ENCODE measurements at places on chromosomes 12 and 14.

GRCh38 chr12:52713960-52714886 lies 10.9 kb upstream of the KRT77 start:
- DNase-seq: no peak

GRCh38 chr14:94598816-94599655 lies 13.2 kb upstream of the SERPINA3 start:
- DNase-seq: no peak

DNA sequence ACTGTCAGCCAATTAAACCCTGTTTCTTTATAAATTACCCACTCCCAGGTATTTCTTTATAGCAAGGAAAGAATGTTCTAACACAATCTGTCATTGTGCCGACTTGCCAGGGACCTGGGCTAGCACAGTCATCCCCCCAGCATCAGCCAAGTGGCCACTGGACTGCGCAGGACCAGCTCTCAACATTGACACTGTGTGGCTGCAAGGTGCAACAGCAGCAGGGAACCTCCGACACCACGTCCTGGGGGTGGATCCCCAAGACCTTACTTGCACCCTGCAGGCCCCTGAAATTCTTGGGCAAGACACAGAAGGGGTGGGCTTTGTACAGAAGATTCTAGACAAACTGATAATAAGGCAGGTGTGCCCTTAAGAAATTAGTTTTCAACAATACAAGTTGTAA lies 309.5 kb downstream of the GLT1D1 start:
- DNase-seq: no peak

- DNase-seq: peak; percentile 68
These were observed 24.7 kb upstream of the IRF2BPL start for GRCh38 chr14:77053046-77053841.

- no peak for DNase-seq
These were observed 28.4 kb upstream of the BDKRB2 start for GRCh38 chr14:96176275-96176674.

GRCh38 chr14:95222151-95222631 lies 64.9 kb upstream of the DICER1 start:
- no peak for DNase-seq

GRCh38 chr12:124073356-124074035 lies 100.5 kb downstream of the ZNF664 start:
- no peak for DNase-seq

DNA sequence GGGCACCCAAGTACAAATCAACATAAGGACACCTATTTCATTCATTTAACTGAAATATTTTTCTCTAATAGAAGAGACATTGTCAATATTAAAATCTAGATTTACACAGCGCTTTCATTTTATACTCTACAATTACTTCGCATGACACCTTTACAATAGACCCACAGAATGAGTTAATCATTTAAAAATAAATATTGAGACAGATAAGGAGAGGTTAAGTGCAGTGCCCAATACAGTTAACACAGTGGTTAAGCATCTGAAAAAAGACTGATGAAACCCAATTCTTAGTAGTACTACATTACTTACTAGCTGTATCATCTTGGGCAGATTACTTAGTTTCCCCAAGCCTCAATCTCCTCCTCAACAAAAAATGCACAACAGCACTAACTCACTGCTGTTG lies 116.2 kb downstream of the DENND5B start:
- DNase-seq: no peak

DNA sequence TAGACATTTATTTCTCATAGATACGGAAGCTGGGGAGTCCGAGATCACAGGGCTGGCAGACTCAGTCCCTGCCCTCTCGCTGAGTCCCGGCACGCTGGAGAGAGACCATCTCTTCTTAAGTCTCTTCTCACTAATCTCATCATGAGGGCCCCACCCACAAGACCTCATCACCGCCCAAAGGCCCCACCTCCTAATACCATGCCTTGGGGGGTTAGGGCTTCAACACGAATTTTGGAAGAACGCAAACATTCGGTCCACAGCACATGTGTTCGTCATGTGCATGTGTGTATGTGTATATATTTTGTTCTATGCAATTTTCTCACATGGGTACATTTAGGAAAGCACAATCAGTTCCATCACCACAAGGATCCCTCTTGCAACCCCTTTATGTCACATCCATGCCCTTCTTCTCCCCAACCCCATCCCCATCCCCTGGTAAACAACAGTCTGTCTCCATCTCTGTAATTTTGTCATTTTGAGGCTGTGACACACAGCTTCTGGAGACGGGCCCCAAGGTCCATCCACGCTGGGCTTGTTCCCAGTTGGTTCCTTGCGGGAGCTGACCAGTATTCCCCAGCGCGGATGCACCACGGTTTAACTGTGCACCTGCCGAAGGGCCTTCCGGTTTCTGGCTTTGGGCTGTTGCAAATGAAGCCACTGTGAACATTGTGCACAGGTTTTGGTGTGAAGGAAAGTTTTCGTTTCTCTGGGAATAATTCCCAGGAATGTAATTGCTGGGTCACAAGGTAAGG lies 317.5 kb upstream of the DIO3 start:
- DNase-seq: no peak

GRCh38 chr12:71216725-71217579 lies 59.2 kb upstream of the TSPAN8 start:
- DNase-seq: no peak

- DNase-seq: no peak
These were observed 760 bp downstream of the ACTN1 start for GRCh38 chr14:68978172-68978911.

DNA sequence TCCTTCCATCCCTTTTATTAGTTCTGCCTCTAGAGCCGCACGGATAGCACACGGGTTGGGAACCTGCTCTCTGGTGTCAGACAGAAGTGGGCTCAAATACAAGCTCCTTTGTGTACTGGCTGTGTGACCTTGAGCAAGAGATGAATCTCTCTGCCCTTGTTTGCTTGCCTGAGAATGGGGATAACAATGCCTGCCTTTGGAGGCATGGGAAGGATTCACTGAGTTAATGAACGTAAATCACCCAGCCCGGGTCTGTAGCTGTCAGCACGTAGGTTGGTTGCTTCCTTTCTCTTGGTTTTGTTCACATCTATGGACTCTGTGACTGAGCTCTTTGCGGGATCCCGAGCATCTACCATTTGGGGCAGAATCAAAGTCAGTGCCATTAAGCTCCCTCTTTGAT lies 79.3 kb upstream of the NRXN3 start:
- no peak for DNase-seq

- DNase-seq: no peak
These were observed 56.8 kb downstream of the SPPL3 start for GRCh38 chr12:120847392-120847791.

GRCh38 chr12:104604070-104604994 lies 147.6 kb downstream of the CHST11 start:
- DNase-seq: no peak

- DNase-seq: no peak
These were observed 227.7 kb upstream of the TMEM260 start for GRCh38 chr14:56351861-56352260.

GRCh38 chr14:51616256-51616655 lies 35.5 kb upstream of the FRMD6 start:
- DNase-seq: no peak

- no peak for DNase-seq
These were observed 354.7 kb upstream of the TMTC1 start for GRCh38 chr12:30138483-30138882.

DNA sequence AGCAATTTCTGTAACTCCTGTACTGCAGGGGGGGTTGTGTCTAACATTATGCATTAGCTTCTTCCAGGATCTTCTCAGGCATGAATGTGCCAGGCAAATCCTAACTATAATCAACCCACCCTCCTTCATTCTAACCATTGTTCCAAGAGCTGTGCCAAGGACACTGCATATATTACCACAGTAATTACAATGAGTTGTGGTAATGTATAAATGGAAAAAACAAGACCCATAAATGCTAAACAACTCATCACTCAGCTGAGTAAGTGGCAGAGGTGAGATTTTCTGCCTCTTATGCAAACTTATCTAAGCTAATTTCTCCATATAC lies 80.6 kb downstream of the PRKD1 start:
- no peak for DNase-seq

DNA sequence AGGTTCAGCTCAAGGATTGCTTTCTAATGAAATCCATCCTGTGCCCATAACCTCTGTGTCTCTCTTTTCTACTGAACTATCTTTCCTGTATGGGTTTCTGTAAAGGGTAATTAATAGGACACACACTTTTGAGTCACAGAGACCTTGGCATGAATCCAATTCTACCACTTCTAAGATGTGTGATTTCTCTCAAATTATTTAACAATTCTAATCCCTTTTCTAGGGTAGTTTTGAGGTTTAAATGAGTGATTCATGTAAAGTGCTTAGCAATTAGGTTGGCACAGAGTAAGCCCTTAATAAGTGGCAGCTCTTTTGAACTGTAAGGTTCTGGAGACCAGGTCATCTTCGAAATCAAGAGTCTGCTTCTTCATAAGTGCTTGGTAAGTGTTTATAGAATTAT lies 202.7 kb downstream of the RASSF9 start:
- no peak for DNase-seq

DNA sequence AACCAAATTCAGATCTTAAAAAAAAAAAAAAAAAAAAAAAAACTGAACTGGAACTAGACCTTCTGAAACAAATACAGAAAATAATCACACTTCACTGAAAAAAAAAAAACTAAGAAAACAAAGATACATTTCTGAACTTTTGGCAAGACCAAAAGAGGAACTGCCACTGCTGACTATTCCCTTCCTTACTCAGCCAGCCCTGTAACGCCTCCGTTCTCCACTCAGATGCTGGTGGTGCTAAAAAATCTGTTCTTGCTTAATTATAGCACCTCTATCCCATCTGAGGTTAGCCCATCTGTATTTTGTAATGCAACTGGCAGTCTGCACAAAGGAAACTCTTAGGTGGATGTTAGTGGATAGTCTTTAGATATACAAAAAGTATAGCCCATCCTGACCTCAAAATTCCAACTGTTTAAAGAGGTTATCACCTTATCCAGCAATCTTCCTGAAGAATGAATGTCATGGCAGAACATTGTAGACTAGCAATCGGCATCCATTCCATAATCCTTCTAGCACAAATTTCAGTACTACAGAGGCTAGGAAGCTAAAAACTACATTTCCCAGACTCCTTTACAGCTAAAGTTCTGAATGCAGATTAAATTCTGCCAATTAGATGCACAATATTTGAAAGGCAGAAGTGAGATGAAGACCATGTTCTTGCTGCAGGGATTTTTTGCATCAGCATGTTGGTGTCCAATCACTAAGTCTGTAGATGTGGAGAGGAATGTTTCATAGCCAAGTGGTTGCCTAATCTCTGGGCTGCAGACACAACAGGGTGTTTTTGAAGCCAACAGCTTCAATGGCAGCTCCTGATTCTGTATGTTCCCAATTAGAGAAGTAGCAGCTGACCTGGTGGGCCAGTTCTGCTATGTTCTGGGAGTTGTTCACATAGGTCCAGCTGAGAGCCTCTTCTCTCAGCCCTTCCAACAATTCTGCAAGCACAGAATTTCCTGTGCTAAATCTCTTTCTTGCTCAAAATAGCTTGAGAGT lies 5.7 kb downstream of the MAP3K9 start:
- DNase-seq: no peak

DNA sequence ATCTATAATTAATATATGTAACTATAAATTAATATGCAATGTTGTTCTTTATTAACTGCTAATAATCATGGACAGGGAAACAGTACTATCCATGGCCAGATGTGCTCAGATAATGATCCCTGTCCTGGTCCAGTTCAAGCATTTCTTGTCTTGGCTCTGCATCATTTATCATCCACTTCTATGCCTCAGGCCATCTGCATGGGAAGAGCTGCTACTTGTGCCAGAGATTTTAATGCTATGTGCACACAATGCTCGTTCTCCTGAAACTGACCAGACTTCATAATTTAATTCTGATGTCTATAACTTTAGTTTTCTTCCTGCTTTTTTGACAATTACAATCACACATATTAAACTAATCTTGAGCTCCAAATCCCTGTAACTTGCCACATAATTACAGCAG lies 11.2 kb upstream of the TMX1 start:
- no peak for DNase-seq

- DNase-seq: no peak
These were observed 1006.9 kb downstream of the VRK1 start for GRCh38 chr14:97804056-97804455.

- no peak for DNase-seq
These were observed 11.2 kb upstream of the CD9 start for GRCh38 chr12:6189028-6189427.

DNA sequence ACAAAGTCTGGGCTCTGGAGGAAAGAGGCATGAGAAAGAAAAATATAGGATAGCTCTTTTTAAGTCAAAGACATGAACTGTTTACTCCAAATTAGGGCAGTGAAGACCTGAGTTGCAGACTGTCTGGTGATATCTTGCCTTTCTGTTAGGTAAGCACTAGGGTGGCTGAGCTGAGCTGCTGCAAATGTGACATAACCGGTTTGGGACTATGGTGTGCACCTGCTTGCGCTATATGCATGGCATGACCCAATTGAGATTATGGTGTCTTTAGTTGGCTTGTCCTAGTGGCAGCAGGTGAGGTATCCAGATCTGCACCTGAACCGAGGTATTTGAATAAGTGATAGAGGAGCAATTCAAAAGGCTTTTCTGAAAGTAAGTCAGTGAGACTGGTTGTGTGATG lies 345.6 kb downstream of the APAF1 start:
- no peak for DNase-seq

DNA sequence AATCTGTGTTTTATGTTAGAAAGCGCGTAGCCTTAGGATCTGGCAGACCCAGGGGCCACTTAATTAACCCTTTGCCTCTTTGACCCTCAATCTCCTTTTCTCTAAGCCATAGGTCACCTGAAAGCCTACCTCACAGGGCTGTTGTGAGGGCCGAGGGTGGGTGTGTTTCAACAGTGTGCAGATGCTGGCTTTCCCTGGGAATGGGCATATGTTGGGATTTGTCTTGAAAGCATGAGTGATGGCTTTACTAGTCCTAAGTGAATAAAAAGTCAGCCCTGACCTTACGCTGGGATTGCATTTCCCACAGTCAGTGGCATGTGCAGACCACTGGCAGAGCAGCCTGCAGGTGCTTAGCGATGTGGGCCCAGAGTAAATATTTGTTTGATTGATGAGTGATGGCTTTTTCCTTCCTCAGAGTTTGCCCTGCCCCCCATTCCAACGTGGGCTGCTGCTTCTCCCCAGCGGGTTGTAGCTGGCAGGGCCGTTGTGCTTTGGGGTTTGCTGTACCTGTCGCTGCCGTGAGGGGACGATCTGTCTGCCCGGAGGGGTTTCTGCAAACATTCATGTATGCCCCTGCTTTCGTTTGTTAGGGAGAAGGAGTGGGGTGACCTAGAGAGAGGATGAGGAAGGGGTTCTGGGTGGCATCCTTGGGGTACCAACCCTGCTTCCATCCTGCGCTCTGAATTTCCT lies 31.5 kb downstream of the MEG3 start:
- no peak for DNase-seq

DNA sequence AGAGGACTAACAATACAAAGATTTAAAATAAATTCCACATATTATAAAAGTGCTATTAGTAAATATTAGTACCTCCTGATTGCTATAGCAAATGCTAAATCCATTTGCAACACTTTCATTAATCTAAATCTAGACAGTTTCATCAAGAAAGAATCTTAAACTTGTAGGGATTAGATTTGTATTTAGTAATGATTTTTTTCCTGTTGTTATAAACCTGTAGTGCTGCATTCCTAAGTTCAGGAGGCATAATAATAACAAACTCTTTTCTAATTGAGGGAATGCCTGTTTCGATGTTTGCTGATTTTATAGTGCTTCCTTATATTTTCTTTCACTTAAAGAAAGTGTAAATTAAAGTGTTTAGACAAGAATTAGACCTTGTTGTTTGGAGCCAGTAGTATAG lies 166.1 kb downstream of the FOXA1 start:
- DNase-seq: no peak

- no peak for DNase-seq
These were observed 187.7 kb upstream of the LHX5 start for GRCh38 chr12:113659416-113659815.
